ENCODE measurements at places on chromosomes 2 and 18.

- no peak for DNase-seq
Observed at GRCh38 chr18:8757396-8757997, 52.1 kb downstream of the MTCL1 start.

- no peak for DNase-seq
Observed at GRCh38 chr2:132477436-132477835, 60.8 kb downstream of the GPR39 start.

GRCh38 chr2:197137231-197137630 lies 173.3 kb downstream of the ANKRD44 start:
- DNase-seq, result no peak

GRCh38 chr18:70931942-70932814 lies 643.3 kb downstream of the SOCS6 start:
- no peak for DNase-seq

- no peak for DNase-seq
Observed at GRCh38 chr2:235951982-235952381, 216.2 kb downstream of the GBX2 start.

DNA sequence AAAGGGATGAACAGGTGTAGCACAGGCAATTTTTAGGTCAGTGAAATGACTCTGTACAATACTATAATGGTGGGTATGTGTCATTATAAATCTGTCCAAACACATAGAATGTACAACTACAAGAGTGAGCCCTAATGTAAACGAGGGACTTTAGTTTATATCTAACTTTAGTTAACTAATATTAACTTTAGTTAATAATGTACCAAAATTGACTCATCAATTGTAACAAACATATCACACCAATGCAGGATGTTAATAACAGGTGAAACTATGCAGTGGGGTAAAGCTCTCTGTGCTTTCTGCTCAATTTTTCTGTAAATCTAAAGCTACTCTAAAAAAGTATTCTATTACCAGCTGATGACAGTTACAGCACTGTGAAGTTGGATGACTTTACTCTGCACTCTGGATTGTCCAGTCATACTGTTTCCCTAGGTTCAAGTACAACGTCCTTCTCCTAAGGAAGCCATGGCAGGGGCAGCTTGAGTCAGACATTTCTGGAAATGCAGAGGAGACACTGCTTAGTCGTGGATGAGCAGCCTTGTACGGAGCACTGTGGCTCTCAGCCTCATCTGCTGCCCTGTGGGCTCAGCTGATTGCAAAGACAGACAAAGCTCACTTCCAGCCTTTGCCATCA lies 26.1 kb downstream of the TGFA start:
- DNase-seq, result no peak

DNA sequence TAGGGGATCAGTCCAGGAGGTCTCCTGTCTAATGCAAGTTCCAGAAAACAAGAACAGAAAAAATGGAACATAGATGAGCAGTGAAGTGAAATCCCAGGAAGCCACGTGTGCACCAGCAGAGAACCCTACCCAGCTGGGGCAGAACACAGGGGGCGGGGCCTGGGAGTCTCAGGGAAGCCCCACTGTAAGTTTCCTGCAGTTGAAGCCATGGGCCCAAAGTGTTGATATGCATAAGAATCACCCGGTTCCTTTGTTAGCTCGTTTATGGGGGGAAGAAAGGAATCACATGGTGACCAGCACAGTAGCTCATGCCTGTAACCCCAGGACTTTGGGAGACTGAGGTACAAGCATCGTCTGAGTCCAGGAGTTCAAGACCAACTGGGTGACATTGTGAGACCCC lies 131.3 kb downstream of the INO80D start:
- DNase-seq, result no peak

- DNase-seq, result peak; percentile 86
Observed at GRCh38 chr2:10338270-10339188, 35.8 kb downstream of the HPCAL1 start.

- DNase-seq, result no peak
Observed at GRCh38 chr2:219362072-219362471, 25.6 kb downstream of the DNPEP start.

DNA sequence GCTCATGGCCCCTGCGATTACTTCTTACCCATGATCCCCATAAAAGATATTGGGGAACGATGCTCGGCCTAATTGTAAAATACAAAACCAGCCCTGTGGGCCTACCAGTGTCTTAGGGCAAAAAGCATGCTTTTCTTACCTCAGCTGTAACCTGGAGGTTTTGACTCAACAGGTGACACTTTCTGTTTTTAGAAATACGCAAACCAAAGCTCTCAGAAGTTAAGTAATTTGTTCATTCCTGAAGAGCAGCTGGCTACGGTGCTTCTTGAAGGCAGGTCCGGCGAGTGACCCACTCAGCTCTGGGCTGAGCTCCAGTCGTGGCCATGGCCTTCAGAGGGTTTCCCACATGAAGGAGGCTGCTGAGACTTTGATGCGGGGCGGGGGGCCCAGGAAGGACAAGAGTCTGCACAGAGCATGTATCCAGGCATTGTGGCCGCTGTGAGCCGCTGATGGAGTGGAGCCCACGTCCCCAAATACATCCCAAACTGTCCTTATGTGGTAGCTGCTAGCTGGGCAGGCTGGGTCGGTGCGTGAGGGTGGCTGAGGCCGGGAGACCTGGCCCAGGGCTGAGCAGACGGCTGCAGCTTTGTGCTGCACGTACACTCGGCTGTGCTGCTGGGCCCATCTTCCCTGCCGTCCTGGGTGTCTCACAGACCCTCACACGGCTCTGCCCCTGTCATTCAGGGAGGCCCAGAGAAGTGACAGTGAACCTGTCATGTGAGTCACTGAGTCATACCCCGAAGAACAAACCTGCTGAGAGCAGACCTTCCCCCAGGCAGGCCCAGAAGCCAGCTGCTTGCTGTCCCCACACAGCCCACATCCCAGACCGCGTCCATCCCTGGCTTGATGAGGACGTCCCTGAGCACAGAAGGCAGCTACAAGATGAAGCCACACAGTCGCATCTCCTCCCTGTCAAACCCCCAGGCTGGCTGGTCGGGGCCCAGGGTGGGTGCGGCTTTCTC lies 34.1 kb downstream of the ITGB1BP1 start:
- peak; percentile 75 for DNase-seq

DNA sequence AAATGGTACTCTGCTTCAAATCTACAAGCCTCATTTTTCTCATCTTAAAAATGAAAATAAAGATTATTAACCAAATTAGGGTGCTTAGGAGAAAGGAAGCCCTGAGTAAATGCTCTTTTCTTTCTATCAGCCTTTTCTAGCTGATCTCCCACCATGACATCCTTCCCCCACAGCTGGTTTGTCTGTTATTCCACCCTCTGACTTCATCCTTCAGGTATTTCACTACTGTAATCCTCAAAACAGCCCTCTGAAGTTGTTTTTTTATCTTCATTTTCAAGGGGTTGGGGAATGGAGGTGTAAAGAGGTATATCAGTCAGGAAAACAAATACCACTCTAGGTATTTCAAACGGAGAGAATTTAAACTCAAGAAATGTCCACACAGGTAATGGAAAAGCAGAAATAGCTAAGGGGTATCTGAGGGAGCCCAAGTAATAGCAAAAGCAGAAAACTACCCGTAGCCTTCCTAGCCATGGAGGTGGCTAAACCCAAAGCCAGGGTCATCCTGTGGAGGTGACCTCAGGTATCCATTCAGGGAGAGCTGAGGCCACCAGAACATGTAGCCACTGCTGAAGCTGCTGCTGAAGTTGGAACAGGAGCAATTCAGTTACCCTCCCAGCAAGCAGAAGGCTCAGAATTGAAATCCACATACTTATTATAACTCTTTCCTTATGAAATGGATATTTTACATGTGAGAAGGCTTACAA lies 990.9 kb upstream of the ACVR2A start:
- DNase-seq, result no peak

DNA sequence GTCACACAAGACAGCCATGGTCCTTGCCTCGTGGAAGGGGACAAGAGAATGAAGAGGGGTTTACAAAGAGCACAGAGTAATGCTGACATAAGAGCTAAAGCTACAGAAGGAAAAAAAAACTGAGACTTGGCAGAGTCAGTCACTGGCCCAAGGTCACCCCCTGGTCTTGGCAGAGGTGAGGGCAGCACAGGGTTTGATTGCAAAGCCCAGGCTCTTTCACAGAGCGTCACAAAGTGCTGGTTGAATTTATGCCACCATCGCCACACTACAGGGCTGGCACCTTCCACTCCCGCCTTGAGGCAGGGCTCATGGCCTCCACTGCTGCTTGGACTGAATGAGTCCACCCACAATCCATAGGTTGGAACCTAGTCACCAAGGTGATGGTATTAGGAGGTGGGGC lies 190.2 kb downstream of the INHBB start:
- no peak for DNase-seq

- DNase-seq, result peak; percentile 90
Observed at GRCh38 chr2:238167761-238168160, 9.0 kb downstream of the ERFE start.

DNA sequence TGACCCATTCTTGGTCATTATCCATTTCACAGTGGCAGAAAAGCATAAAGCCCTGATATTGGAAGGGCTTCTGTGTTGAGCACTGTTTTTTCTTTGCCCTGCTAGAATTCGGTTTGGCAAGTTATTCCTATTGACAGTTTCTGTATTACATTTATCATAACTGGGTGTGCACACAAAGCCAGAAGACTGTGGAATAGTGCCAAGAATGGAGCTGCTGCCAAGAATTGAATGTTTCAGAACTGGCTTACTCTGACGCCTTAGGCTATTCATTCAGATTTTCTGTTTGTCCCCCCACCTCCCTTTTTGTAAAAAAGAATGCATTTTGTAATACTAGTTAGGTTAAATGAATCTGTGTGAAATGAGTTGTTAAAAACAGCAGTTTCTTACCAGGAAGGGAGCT lies 12.7 kb downstream of the KDM3A start:
- DNase-seq, result no peak

- DNase-seq, result no peak
Observed at GRCh38 chr2:75790814-75791467, 80.2 kb upstream of the GCFC2 start.

- DNase-seq, result no peak
Observed at GRCh38 chr18:75422341-75422910, 5.1 kb downstream of the SMIM21 start.

DNA sequence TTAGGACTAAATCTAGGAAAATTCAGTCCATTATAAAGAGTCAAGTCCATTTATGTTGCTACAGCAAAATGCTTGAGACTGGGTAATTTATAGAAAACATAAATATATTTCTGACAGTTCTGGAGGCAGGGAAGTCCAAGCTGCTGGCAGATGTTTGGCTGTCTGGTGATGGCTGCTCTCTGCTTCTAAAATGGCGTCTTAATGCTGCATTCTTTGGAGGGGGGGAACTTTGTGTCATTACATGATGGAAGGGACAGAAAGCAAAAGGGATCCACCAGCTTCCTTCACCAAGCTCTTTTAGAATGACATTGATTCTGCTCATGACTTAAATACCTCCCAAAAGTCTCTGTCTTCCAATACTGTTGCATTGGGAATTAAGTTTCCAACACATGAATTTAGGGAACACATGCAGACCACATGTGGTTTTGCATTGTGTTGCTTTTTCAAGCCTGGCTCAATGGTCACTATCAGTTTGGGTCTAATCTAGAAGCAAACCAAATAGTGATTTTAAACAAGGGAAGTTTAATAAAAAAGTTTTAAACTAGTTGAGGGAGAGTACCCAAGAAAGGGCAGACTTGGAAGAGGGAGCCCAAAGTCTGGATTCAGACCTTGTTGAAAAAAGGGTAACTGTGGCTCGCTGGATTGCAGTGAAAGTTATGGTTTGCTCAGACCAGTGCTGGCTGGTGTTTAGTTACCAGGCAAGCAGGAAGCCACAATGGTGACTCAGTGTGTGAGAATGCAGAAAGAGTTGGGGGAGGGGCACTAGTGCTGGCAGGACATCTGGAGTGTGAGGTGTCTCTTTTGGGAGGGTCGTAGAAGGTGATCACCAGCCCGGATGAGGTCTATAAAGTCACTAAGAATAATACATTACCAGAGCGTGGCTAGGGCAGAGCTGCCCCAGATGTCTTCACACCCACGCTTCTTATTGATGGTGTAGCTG lies 30.8 kb downstream of the C18orf54 start:
- no peak for DNase-seq

DNA sequence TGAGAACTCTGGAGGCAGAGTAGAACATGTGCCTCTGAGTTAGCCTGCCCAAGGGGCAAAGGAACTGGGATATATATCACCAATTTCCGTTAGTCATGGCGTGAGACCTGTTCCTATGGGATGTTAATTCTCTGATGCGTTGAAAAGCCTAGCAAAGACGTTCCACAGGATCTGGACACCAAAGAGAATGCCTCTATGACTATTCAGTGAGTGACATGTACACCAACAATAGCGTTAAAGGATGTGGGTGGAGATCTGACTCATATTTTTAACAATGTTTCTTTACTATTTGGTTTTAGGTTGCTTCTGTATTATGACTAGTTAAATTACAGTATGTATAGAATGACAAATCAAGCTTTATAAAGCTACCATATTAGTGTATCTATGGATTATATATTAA lies 320.9 kb upstream of the MC4R start:
- no peak for DNase-seq

DNA sequence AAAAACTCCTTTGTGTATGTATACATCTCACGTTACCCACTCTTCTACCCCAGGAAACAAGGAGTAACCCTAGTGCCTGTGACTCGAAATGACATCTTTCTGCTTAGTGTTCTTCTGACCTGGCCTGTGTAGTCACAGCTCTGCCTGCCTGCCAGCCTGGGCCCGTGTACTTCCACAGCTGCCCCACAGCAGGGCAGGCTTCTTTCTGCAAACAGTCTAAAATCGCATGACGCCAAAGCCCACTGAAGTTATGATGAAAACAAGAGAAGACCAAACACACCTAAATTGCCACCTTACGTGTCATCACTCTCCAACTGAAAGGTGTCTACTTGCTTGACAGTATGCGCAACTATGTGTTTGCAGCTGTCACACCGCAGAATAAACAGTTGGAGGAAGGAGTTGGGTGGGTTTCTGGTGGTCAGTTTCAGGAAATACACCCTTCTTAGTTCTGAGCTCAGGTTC lies 1.5 kb downstream of the GAREM1 start:
- DNase-seq, result no peak

- no peak for DNase-seq
Observed at GRCh38 chr18:9366126-9366714, 31.6 kb downstream of the TWSG1 start.

DNA sequence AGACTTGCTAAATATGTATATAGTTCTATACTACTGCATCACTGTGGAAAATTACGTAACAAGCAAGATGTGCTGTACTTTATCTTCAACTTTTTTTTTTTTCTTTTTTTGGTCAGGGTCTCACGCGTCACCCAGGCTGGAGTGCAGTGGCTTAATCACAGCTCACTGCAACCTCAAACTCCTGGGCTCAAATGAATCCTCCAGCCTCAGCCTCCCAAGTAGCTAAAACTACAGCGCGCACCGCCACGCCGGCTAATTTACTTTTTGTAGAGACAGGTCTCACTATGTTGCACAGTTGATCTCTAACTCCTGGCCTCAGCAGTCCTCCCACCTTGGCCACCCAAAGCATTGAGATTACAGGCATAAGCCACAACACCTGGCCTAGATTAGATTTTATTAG lies 68.0 kb downstream of the COX7A2L start:
- no peak for DNase-seq

- DNase-seq, result no peak
Observed at GRCh38 chr18:56568986-56569385, 69.4 kb downstream of the TXNL1 start.

DNA sequence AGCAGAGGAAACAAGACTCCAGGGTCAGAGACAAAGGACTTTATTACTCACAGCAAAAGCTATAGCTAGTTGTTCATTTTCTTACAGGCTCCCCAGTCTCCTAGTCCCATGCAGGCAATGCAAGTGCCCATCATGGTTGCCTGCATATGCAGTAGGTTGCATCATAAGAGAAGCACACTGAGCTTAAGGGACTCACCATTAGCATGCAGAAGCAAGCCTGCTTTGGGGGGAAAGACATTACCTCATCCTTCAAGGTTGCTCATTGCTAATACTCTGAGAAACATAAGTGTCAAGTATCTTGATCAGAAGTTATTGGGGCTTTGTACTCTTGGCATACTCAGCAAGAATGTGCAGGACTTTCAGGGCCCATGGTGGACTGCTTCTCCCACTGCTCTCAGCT lies 114.6 kb upstream of the CCDC68 start:
- no peak for DNase-seq

All from chondrocyte (in vitro differentiated cells).